Stimulated activated CD4-positive, alpha-beta T cell treated with anti-CD3 and anti-CD28 coated beads, Interleukin-12 subunit alpha, Interleukin-12 subunit beta, amount 100 ng/mL, for 24 hours (primary cell): ENCODE measurements at places on chromosomes 11 and 22.

- no peak for DNase-seq
Measured at GRCh38 chr11:83302151-83302550, 16.0 kb upstream of the CCDC90B start.

DNA sequence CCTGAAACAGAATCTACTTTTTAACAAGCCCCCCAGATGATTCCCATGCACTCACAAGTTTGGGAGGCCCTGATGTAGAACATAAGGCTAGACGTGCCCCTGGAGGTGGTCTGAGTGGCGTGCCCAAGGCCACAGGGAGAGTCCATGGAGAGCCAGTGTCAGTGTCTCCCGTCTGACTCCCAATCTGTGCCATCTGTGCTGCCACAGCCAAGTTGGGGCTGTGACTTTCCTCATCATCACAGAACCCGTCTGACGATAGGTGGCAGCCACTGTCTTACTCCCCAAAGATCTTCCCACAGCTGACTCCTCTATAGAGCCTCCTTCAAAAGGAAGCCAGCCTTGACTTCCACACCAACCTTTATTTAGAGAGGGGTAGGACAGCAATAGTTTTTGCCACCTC lies 470.5 kb downstream of the SOX6 start:
- DNase-seq = no peak

DNA sequence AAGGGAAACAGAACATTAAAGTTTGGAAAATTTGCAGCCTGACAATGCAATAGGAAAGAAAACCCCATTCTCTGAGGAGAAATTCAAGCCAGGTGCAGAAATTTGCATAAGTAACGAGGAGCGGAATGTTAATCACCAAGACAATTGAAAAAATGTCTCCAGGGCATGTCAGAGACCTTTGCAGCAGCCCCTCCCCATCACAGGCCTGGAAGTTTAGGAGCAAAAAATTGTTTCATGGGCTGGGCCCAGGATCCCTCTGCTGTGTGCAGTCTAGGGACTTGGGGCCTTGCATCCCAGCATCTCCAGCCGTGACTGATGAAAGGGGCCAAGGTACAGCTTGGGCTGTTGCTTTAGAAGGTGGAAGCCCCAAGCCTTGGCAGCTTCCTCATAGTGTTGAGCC lies 780.2 kb downstream of the LRRC4C start:
- DNase-seq = no peak

- no peak for DNase-seq
Measured at GRCh38 chr11:92782806-92783205, 186.6 kb upstream of the MTNR1B start.

- DNase-seq = no peak
Measured at GRCh38 chr11:126430581-126431335, 75.3 kb downstream of the ST3GAL4 start.

DNA sequence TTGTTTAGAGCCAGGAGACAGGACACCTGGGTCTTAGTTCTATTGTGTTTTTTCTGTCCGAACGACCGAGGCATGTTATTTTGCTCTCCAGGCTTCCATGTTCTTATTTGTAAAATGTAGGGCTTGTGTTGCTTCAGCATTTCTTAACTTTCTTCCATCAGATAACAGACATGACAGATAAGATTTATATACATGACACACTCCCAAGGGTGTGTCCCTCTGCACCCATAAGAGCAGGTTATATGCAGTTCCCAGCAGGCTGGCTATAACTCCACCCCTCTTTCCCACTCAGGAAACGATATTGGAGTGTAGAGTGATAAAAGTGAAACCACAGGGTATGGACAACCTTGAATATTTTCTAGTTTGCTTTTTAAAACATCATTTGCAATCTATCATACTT lies 65.8 kb downstream of the APIP start:
- no peak for DNase-seq

DNA sequence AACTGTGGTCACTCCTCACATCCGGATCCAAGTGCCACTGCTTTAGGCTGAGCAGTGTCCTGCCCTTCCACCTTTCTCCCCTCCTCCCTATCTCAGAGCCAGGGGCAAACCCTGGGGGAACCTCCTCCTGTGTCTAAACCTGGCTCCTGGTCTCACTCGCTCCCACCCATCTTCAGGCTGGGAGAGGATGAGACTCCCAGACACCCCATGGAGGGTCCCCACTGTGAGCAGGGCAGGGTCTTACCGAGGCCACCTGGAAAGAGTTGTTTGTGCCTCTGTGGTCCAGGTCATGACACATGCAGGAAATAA lies 93.6 kb downstream of the PDE2A start:
- DNase-seq = no peak

- no peak for DNase-seq
Measured at GRCh38 chr11:60477035-60477445, 15.5 kb upstream of the MS4A12 start.

DNA sequence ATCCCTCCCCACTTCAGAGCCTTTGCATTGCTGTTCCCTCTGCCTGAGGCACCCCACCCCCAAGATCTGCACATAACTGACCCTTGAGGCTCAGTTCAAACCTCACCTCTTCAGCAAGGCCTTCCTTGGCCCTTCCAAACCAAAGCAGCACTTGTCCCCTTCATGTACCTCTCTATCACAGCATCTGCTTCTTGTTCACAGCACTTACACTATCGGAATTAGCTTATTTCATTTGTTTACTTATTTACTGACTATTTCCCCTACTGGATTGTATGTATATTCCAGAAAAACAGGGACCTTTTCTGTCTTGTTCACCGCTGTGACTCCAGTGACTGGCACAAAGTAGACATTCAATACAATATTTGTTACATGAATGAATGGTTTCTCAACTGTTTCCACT lies 38.0 kb downstream of the HORMAD2 start:
- DNase-seq = no peak

GRCh38 chr11:111992206-111992855 lies 32.9 kb upstream of the DLAT start:
- no peak for DNase-seq

DNA sequence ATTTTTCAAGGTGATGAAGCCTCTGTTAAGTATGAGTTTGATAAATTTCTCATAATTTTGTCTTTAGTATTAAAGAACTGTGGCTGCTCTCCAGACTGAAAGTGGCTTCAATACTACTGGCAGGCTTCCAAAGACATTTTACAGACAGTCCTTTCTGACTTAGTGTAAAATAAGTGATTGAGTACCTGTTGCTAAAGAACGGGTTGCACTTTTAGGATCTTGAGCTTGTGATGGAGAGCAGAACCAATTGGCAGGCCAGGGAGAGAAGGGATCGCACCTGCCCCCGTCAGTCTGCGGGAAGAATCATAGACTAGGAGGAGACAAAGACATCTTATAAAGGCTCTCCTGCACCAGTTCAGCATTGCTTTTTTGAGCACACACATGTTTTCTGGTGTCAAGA lies 4.4 kb downstream of the NCAM1 start:
- no peak for DNase-seq

GRCh38 chr22:36737776-36738175 lies 34.2 kb upstream of the CACNG2 start:
- DNase-seq = no peak

GRCh38 chr11:86360775-86361395 lies 13.8 kb upstream of the CCDC81 start:
- no peak for DNase-seq

DNA sequence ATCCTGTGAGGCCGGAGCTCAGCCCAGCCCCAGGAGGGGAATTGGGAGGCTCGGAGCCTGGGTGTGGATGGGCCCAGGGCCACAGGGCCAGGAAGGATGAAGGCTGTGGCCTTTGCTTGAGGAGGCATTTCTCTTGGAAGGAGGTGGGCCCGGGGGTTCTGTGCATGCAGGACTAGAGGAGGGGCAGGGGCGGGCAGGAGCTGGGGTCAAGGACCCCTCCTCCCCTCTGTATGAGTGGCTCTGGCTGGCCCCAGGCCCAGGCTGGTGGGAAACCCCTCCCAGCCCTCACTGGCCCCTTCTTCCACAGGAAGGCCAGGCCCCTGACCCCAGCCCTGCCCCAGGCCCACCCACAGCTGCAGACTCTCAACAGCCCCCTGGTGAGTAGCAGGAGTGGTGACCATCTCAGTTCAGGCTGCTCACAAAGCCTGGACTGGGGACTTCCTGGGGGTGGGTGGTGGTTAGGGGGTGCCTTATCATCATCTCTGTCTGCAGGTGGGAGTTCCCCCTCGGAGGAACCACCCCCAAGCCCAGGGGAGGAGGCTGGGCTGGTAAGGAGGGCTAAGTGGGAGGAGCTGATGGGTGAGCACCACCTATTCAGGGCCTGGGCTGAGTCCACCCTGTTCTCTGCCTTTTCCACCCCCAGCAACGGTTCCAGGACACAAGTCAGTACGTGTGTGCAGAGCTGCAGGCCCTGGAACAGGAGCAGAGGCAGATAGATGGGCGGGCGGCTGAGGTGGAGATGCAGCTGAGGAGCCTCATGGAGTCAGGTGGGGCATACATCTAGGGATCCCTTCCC lies 6.0 kb downstream of the KCNK7 start:
- no peak for DNase-seq

DNA sequence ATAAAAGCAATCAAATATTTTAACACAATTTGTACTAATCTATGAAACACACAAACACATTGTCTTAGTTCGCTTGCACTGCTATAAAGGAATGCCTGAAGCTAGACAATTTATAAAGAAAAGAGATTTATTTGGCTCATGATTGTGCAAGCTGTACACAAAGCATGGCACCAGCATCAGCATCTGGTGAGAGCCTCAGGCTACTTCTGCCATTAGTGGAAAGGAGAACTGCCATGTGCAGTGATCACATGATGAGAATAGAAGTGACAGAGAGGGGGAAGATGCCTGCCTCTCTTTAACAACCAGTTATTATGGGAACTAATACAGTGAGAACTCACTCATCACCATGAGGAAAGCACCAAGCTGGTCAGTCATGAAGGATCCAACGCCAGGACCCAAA lies 105.1 kb downstream of the GUCY1A2 start:
- no peak for DNase-seq

DNA sequence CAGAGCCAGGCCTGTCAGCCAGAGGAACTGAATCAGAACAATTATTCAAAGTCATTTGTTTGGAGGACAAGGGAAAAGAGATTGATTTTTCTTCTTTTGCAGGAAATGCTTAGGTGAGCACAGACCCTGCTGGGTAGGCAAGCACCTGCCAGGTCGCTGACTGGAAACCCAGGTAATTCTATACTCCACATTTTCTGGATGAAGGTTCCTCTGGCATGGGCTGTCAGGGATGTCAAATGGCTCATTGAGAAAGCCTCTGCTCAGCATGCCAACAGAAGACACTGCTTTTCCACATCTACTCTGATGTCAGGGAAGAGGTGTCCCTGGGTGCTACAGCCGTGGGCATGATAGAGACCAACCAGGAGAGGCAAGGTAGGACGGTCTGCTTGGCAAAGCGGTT lies 166.7 kb upstream of the SYN3 start:
- DNase-seq = no peak

GRCh38 chr11:72015511-72016061 lies 16.9 kb downstream of the IL18BP start:
- DNase-seq = no peak

DNA sequence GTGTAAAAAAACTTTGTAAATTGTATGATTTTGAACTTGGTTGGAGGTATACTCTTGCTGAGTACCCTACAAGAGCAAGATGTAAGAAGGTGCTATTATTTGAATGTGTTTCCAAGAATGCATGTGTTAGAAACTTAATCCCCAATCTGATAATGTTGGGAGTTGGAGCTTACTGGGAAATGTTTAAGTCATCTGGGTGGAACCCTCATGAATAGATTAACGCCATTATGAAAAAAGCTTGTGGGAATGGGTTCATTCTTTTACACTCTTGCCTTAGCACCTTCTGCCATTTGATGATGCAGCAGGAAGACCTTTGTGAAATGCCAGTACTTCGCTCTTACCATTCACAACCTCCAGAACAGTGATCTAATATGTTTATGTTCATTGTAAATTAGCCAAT lies 498.3 kb downstream of the TMEM135 start:
- DNase-seq = no peak

- no peak for DNase-seq
Measured at GRCh38 chr11:119504371-119504770, 81.4 kb upstream of the THY1 start.

- peak; percentile 22 for DNase-seq
Measured at GRCh38 chr22:31818481-31819392, 64.9 kb downstream of the DEPDC5 start.

DNA sequence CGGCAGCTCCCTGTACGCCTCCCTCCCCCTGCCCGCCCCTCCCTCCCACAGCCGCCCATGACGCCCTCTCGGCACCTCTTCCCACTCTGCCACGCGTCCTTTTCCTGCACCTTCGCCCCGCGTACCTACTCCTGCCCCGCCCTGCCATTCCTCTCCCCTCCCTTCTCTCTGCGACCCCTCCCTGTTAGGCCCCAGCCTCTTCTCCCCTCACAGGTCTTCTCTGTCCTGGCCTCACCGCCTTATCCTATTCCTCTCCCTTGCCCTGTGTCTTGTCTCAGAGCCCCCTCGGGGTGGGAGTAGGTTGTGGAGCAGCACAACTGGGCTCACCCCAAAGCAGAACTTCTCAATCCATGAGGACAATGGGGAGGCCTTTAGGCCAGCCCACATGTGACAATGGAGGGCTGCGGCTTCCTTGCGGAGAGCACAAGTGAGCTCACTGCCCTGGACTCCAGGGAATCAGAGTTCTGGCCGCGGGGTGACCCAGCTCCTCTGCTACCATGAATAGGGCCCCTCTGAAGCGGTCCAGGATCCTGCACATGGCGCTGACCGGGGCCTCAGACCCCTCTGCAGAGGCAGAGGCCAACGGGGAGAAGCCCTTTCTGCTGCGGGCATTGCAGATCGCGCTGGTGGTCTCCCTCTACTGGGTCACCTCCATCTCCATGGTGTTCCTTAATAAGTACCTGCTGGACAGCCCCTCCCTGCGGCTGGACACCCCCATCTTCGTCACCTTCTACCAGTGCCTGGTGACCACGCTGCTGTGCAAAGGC lies 539 bp downstream of the SLC35C1 start:
- peak; percentile 4 for DNase-seq

GRCh38 chr22:47865626-47866025 lies 1103.2 kb downstream of the TBC1D22A start:
- no peak for DNase-seq
